ENCODE measurements at places on chromosomes 4 and X. TPM values are rescaled to one million over a fixed set of nuclear protein-coding genes. Genes with fewer than 3 reads are reported as not detected.

Gene HMX1
- total RNA-seq = not detected

Gene ETDA
- total RNA-seq = not detected

Gene ZDHHC9
- 37.1 TPM for total RNA-seq

Gene BEX2
- total RNA-seq = 14.3 TPM

Gene IGFBP7
- 2,449 TPM for total RNA-seq

Gene SHROOM2
- total RNA-seq = not detected

Measured in fibroblast of the aortic adventitia (primary cell).